Activated CD4-positive, alpha-beta T cell treated with anti-CD3 and anti-CD28 coated beads, Interleukin-2, Interleukin-4, amounts not matched to agents 100 ng/mL and 50 ng/mL, durations not matched to agents 16 hours and 8 hours (primary cell): ENCODE measurements at places on chromosomes 4 and X.

GRCh38 chr4:101148551-101148950 lies 198.8 kb downstream of the PPP3CA start:
- no peak for DNase-seq

DNA sequence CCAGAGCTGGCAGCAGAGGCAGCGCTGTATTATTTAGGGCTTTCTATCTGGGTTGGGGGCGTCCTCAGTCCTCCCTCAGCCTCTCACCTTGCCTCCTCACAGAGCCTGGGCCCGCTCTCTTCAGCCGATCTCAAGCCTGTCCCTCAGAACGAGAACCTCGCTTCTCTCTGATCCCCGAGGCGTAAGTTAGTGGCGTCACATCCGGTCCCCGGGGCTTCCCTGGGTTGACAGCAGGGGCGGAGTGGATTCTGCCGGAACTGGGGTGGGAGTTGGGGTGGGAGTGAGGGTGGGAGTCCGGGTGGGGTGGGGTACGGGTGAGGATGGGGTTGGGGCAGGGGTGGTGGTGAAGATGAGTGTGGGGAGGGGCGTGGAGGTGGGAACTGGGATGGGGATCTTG lies at the start of gene MAGEA10:
Gene MAGEA10 (minus strand): TSS at position 190 of the 397 bp plus-strand sequence. CDS start 2,957 bp downstream, outside the sequence.
- DNase-seq, result no peak

GRCh38 chr4:7581477-7581876 lies 146.7 kb upstream of the PSAPL1 start:
- no peak for DNase-seq

- DNase-seq, result no peak
These were observed 183.0 kb downstream of the LDB2 start for GRCh38 chr4:16715482-16715881.

GRCh38 chr4:7742807-7743280 lies 196.8 kb downstream of the AFAP1 start:
- DNase-seq, result no peak

DNA sequence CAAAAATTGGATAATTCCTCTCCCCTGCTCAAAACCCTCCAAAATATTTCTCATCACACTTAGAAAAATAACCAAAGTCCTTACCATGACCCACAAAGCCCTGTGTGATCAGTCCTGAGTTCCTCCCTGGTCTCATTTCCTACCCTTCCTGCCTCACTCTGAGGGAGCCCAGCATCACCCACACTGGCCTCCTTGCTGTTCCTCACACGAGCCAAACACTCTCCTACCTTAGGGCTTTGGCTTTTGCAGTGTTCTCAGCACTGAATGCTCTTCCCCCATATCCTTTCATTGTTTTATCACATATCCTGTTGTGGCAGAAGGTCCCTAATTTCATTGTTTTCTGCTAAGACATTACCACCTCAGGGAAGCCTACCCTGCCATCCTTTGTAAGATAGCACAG lies 12.2 kb downstream of the MGAT4D start:
- DNase-seq, result no peak

DNA sequence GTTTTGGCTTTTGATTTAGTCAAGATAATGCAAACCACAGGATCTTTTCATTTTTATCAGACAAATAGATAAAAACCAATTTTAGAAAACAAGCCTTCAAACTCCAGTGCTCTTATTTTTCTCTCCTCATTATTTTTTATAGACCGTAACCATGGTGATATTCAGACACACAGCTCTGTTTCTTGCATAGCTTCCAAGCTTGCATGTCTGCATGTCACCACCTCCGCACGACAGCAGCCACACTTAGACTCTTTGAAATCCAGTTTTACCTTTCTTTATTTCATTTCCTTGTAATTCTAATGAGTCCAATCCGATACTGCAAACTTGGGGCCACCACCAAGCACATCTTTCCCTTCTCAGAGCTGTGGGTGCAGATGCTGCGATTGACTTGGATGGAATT lies 94.3 kb upstream of the GPM6A start:
- no peak for DNase-seq

GRCh38 chr4:159902648-159903047 lies 799.8 kb downstream of the RAPGEF2 start:
- no peak for DNase-seq

DNA sequence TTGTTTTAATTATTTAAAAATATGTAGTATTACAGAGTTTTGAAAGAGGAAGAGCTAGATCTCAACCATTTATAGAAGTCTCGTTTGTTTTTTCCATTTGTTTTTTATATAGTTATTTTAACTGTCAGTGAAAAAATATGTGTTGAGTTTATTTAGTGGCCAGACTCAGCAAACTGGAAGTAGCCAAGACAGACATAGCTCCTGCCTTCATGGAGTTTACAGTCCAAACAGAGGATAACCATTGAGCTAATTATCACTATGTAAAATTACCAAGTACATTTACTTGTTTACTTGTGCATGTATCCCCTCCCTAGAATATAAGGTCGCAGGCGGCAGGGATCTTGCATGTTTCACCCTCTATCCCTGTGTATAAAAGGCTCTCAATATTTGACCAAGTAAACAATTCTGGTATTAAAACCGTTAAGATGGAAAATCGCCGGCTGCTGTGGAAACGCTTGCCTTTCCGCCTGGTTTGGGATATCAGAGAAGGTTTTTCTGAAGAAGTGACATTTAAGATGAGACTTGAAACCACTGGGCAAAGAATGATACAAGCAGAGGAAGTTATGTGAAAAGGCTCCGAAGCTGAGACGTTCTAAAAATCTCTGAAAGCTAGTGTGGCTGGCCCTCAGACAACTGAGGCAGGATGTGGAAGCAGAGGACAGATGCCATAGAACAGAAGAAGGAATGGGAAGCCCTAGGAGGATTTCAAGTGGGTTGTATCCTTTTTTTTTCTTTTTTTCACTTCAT lies 1.3 kb upstream of the CCNI start:
- DNase-seq, result no peak

- DNase-seq, result peak; percentile 64
These were observed 99.8 kb downstream of the LARP7 start for GRCh38 chr4:112736718-112737135.
